ENCODE measurements at places on chromosomes 7 and 10. TPM values are rescaled to one million over a fixed set of nuclear protein-coding genes. Genes with fewer than 3 reads are reported as not detected.

DNA sequence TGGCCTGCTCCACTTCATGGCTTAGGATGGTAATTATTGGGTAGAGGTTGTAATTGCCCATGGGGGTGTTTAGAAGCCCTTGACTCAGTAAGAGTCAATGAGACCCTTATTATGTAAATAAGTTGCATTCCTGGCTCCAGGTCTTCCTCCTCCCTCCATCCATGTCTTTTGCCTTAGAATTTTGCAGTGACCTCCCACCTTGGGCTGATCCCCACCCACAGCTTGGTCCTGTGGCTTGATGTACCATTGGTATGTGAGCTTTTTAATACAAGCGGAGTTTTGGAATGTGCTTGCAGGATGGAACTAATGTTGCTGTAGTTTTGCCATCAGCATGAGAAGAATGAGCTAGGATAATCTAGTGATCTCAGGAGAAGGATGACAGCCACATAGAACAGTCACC is 73.2 kb upstream of the DGKI start:
- DNase-seq, result no peak

DNA sequence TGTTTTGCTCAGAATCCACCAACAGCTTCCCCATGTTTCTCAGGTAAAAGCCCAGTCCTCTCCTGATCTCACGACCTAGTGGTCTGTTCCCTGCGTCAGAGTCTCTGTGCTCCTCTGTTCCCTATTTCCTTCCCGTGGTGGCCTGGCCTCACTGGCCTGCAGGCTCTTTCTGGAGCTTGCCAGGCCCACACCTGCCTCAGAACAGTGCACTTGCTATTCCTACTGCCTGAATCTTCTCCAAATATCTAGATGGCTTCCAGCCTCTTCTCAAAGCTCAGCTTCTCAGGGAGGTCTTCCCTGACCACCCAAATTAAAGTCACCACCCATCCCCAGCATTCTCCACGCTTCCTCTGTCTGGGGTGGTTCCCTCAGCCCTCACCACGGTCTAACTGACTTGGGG is 165.3 kb downstream of the USP6NL start:
- no peak for DNase-seq

- DNase-seq, result no peak
Observed at GRCh38 chr7:105439174-105439893, 50.6 kb upstream of the SRPK2 start.

GRCh38 chr7:10245406-10245805 is 728.3 kb upstream of the PHF14 start:
- no peak for DNase-seq

DNA sequence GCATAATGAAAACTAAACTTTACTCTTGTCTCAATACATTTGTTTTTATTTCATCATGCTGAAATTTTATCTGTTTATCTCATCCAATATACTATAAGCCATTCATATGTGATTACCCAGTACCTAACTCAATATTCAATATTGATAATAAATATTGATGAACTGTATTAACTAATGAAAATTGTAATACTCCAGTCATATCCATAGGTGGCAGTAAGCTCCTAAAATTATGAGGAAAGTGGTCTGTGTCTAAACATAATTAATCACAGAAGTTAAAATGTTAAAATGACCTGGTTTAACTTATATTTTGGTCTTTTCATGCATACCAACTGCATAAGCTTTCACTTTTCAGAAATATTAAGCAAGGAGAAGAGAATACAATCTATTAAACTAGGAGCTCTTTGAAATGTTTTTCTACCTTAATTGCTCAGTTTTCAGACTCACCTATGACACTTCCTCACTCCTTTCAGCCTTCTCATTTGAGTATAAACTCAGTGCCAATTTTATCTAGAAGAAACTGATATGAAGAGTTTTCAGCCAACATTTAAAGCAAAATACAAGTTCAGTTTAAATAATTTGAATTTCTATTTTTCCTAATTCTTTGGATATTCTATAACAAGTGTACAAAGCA is 30.5 kb upstream of the VWDE start:
- DNase-seq, result no peak

GRCh38 chr10:121509112-121509511 is 89.1 kb downstream of the FGFR2 start:
- no peak for DNase-seq

- no peak for DNase-seq
Observed at GRCh38 chr7:149729983-149730801, 43.2 kb downstream of the ZNF467 start.

- no peak for DNase-seq
Observed at GRCh38 chr10:50640238-50640637, 16.5 kb upstream of the SGMS1 start.

GRCh38 chr10:63547628-63548360 is 26.6 kb downstream of the REEP3 start:
- DNase-seq, result no peak

- no peak for DNase-seq
Observed at GRCh38 chr7:101904019-101904418, 86.6 kb downstream of the CUX1 start.

DNA sequence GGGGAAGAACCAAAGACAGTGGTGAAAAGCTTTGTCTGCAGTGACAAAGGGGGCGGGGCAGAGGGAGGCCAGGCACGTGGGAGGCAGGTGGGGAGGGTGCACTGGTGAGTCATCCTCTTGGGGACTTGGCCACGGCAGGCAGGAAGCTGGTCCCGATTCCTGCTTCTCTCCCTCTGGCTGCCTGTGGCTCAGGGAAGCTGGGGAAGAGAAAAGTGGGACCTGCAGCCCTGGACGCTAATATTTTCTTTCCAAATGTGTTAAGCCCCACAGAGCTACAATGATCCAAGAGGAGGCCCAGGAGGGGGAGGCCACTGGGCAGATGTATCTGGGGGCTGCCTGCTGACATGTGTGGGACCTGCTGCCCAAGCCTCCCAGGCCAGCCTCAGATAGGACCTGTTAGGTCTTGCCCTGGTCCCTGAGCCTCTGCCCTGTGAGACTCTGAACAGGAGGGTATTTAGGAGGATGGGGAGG is 231.8 kb downstream of the KCNMA1 start:
- peak; percentile 72 for DNase-seq

- no peak for DNase-seq
Observed at GRCh38 chr10:103077020-103077419, 116.1 kb downstream of the NT5C2 start.

DNA sequence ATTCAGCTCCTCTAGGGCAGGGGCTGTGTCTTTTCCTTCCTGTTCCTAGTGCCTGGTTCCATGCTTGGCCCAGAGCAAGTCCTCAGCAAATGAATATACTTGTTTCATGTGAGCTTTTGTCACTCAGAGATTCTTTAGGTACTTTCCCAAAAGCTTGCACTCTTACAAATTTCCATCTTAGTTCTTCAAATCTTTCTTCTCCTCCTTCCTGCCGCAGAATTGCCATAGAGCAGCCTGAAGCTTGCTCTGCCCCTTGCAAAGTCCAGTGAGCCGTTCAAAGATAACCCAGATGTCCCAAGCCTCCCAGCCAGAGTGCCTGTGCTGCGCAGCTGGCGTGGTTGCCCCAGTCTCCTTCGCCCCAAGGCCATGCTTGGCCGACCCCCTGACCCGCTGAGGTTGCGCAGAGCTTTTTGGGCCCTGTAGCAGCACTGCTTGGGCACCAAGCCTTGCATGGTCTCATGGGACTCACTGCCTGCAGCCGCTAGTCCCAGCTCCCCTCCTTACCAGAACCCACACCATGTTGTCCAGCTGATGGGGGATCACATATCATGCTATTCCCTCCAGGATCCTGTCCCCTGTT is 20.7 kb downstream of the CHST3 start:
- DNase-seq, result peak; percentile 61

DNA sequence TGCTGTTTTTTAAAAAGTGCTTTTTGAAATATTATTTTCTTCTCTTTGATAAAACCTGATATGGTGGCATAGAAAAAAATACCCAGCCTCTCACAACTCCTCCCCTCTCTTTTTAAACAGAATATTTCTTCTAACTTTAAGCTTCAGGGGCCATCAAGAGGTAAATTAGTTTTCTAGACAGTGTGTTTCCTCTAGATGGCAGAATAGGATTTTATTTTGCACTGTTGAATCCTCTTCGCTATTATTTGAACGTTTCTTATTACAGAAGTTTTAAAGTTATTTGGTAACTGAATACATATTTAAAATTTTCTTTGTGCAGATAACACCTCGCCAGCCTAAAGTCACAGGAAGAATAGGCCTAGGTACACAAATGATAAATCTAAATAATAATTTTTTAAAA is 30.3 kb downstream of the ARL5B start:
- no peak for DNase-seq

DNA sequence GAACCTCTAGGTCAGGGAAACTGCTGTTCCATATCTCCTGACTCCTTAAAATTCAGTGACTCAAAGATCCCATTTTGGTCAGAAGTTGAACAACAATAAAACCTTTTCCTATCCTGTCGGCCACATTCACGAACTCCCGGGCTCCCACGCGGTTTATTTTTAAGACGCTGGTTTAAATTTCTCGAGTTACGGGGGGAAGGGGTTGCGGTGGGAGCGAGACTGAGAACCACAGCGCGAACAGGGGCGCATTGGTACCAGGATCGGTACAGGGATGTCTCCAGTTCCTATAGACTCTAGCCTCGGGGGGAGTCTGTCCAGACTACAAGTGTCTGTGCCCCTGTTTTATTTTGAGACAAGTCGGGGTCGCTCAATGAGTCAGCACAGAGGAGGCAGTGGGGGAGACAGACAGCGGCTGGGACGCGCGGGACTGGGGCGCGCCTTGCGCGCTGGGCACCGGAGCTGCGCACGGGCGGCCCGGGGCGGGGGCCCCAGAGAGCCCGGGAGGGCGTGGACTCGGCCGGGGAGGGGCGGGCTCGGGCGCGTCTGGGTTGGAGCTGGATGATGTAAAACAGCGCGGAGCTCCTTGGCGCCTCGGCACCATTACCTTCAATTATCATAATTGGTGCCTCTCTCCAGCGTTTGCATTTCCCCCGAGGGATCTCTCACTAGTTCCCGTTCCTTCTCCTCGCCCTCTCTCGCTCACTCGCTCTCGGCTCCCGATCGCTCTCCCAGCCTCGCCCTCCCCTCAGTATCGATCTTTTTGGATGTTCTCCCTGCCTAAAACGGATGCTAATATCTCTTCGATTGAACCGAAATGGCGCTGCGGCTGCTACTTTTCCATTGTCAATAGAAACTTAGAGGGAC is 8.7 kb upstream of the BAMBI start:
- DNase-seq, result peak; percentile 70

GRCh38 chr7:20954711-20955619 is 168.3 kb upstream of the SP8 start:
- DNase-seq, result no peak

DNA sequence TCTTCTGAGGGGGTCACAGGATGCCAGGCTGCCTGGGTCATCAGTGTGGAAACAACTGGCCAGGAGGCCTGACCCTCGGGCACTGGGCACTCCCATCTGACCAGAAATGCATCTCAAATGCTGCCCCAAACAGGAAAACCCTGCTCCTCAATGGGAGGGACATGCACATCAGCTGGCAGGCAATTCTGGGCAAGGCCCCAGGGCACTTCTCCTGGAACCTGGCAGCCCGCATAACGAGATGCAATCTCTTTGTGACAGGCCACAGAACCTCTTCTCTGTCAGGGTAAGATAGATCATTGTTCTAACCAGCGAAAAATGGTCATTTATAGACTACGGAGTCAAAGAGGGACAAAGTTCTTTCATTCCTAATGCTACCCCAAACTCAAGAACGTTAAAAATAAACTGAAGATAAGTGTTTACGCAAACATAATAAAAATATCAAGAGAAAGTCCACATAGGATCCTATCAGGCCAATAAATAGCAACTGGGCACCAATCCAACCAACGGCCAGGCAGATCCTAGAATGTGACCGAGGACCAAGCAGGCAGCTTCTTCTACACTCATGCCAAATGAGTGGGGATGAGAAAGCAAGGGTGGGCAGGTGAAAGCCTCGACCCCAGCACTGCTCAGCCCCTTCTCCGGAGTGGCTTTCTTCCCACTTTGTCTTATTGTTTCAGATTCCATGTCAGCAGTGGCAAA is 212.3 kb downstream of the TCERG1L start:
- DNase-seq, result no peak

DNA sequence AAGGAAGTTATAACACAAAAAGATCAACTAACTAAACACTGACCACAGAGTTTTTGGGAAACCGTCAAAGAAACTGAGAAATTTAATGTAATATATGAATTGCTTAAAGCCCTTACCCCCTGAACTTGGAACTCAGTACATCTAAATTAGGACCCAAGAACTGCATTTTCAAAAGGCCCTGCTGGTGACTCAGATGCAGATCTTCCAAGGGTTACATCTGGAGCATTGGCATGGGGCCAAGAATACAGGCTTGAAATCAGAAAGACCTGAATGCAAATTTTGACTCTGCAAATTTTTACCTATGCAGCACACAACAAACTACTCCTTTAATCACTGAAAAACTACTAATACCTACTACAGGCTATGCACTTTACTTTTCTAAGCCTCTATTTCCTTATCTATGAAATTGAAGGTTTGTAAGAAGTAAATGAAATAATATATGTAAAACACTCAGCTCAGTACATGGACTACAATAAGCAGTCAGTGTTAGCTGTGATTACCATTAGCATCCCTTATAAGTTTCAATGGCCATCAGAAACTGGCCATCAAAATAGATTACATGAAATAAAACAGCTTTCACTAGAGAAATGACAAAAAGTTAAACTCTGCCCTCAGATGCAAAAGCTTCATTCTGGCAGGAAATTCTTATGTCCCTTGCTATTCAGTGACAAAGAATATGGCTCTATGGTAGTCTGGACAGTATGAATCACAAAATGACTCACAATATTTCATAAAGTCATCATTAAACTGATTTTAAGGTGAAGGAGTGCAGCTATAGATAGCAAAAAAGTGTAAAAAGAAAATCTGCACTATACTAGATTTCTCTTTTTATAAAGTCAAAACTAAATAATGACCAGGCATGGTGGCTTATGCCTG is 43.6 kb downstream of the NSUN6 start:
- no peak for DNase-seq

DNA sequence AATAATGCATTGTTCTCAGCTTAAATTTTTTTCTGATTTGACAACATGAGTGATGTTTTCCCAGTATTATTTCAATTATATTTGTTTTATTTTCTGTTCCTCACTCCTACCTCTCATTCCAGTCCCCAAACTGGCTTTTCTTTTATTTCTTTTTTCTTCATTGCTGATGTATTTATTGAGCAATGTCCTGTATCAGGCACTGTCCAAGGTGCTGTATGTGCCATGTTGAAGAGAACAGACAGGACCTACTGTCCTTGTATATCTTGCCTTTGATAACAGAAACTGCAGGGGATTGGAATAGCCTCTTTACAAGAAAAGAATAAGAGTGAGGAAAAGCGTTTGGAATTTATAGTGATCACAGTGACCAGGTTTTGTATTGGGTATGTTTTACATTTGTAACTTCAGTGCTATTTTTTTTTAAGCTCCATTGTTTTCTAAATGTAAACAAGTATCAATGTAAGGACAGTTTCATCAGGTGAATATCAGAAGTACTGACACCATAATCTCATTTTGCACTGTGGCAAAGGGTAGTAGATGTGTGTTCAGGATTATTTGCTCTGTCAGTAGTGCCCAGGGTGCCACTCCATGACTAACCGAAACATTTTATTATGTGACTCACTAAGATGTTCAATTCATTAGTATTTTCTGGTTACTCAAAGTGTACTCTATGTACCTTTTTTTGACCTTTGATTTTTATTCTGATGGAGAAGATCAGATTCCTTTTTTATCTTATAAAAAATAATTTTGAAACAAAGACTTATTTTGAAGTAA is 15.6 kb upstream of the CLDN12 start:
- no peak for DNase-seq

CALHM1 gene
- not detected for total RNA-seq

OR13A1 gene
- total RNA-seq, result not detected

C1QL3 gene
- not detected for total RNA-seq

CCL24 gene
- total RNA-seq, result not detected

CTAGE8 gene
- 1.5 TPM for total RNA-seq

CFAP69 gene
- total RNA-seq, result 7.0 TPM

C7orf57 gene
- total RNA-seq, result 0.38 TPM

ANKRD61 gene
- total RNA-seq, result not detected

Measured in ovary (tissue), 10 donors.